ENCODE measurements at places on chromosomes 11 and 22.

GRCh38 chr11:15911377-15912044, 444.8 kb downstream of the SOX6 start:
- DNase-seq = no peak

DNA sequence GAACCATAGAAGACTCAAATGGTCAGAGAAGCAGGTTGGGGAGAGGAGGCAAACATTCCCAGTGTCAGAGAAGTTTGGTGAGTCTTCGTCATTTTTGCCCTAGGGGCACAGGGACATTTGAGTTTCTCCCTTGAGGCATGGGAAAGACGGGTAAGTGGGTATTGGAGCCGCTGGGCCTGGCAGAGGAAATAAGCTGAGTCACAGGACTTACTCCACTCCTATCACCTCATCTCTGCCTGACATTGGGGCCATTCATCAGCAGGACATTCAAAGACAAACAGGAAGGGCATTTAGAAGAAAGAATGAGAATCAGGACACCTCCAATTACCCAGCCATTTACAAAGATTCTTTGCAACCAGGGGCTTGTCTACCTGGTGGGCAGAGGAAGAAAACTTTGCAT, 100.7 kb upstream of the SEZ6L start:
- no peak for DNase-seq

- peak; percentile 75 for DNase-seq
Observed at GRCh38 chr11:44556735-44557409, 8.6 kb upstream of the CD82 start.

- no peak for DNase-seq
Observed at GRCh38 chr11:94700622-94701021, 67.5 kb upstream of the AMOTL1 start.

DNA sequence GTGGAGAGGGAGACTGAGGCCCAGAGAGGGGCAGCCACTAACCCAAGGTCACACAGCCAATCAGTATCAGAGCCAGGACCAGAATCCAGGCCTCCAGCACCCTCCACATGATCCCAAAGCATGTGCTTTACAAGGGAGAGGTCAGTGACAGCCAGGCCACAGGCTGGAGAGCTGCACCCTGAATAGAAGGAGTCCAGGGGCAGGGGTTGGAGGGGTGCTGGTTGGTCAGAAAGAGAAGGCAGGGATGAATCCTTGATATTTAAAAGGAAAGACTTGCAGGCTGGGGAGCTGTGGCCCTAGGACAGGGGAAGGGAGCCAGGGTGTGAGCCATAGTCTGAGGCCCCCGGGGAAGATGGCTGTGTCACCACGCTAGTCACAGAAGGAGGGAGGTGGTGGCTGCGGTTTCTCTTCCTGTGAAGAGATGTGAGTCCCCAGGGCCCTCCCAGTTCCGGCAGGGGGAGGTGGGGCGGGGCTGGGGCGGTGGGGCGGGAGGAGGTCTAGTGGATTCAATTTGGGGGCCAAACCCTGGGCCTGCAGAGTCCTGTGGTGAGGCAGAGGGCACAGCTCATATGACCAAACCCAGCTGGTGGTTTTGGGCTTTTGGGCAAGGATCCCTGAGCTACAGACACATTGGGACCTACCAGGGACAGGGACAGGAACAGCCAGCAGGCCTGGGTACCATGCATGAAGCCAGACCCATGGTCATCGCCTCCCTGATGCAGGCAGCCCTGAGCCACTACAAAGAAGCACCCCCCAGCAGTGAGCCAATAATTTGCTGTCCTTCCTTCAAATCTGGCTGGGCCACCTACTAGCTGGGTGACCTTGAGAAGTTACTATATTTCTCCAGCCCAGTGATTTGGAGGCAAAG, 14.0 kb downstream of the RAC2 start:
- DNase-seq = peak; percentile 89

- DNase-seq = no peak
Observed at GRCh38 chr11:95989076-95989605, 65.2 kb upstream of the MTMR2 start.
